Effector memory CD4-positive, alpha-beta T cell (primary cell): ENCODE measurements at places on chromosomes 11 and 22.

- H3K27ac ChIP-seq = no peak overlapping the region
- H3K36me3 ChIP-seq = no peaks in the 10 kb centered on the region
- H3K4me1 ChIP-seq = no peaks in the 10 kb centered on the region
- DNase-seq = no peak
Measured at GRCh38 chr11:1717745-1718144, 20.8 kb downstream of the KRTAP5-6 start.

DNA sequence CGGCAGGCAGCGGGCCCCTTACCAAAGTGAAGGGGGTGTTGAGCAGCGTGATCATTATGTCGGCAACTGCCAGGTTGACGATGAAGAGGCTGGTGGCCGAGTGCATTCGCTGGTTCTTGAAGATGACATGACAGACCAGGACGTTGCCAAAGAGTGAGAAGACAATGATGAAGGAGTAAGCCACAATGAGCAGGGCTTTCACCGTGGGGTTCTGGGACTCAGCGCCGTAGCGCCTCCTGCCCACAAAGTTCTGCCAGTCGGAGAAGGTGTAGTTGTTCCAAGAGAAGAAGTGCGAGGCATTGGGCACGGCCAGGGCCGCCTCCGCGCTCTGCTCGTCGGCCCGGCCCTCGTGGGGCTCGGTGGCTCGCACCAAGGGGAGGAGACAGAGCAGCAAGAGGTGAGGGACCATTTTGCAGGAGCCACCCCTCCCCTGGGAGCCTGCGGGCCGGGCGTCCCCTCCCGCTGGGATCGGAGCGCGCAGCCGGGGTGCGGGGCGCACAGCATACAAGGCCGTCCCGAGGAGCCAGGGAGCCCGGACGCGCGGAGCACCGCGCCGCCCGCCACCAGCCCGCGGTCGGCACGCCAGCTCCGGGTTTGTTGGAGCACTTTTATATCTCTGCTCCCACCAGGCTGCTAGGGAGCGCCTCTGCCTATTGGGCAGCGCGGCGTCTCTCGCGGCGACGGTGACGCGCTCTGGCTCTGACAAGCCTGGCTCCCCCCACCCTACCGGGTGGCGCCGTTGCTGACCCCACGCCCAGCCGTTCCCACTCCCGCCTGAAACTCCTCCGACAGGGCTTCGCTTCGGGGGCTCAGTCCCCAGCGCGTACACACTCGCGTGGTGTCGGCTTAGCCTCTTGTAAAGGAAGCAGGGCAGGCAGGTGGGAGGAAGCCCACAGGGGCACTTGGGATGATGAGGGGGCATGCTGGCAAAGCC is at the start of gene GPR83:
TSS of gene GPR83 (minus strand) at position 581 of the 934 bp plus-strand sequence. CDS start at position 409, 172 bp downstream.
- no peak for DNase-seq
- H3K4me1 ChIP-seq = no peaks in the 10 kb centered on the region
- H3K27me3 ChIP-seq = no peaks in the 10 kb centered on the region
- no peaks in the 10 kb centered on the region for H3K36me3 ChIP-seq
- no peak within 1 kb of the TSS for H3K4me3 ChIP-seq
- no peak within 1 kb of the TSS for H3K27ac ChIP-seq

DNA sequence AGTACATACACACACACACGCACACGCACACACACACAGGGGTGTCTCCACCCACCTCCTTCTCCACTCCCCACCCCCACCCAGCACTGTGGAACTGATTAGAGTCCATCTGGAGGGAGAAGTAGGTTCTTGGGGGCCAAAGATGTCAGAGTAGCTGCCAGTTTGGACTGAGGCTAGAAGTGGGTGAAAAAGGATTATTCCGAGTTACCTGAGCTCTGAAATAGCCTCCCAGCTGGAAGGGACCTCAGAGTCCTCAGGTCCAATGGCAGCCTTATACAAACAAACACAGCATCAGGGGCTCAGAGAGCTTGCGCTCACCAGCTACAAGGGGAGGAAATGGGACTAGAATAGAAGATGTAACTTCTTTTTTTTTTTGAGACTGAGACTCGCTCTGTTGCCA is 20.8 kb downstream of the IL10RA start:
- H3K27me3 ChIP-seq = no peaks in the 10 kb centered on the region
- H3K4me3 ChIP-seq = no peak overlapping the region
- no peak for DNase-seq
- peak overlapping the region; percentile 47 for H3K27ac ChIP-seq
- H3K36me3 ChIP-seq = no peaks in the 10 kb centered on the region

DNA sequence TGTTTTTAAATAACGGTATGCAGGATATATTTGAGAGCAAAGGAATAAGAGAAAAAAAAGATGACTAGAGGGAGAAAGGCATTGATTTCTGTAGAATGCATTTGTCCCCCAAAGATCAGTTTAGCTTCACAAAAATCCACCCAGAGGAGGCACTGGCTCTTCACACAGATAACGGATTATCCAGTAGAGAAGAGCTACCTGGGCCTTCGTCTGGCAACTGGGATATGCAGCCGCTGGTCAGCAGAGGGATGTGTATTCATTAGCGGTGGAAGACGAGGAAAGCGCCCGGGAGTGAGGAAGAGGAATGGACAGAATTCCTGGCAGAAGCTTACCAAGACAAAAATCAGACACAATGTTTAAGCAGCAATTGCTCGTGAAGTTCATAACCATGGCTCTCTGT is 5.6 kb upstream of the WT1 start:
- H3K36me3 ChIP-seq = no peaks in the 10 kb centered on the region
- H3K4me1 ChIP-seq = peaks cover 27% of the 10 kb centered on the region
- no peak overlapping the region for H3K4me3 ChIP-seq
- DNase-seq = no peak

DNA sequence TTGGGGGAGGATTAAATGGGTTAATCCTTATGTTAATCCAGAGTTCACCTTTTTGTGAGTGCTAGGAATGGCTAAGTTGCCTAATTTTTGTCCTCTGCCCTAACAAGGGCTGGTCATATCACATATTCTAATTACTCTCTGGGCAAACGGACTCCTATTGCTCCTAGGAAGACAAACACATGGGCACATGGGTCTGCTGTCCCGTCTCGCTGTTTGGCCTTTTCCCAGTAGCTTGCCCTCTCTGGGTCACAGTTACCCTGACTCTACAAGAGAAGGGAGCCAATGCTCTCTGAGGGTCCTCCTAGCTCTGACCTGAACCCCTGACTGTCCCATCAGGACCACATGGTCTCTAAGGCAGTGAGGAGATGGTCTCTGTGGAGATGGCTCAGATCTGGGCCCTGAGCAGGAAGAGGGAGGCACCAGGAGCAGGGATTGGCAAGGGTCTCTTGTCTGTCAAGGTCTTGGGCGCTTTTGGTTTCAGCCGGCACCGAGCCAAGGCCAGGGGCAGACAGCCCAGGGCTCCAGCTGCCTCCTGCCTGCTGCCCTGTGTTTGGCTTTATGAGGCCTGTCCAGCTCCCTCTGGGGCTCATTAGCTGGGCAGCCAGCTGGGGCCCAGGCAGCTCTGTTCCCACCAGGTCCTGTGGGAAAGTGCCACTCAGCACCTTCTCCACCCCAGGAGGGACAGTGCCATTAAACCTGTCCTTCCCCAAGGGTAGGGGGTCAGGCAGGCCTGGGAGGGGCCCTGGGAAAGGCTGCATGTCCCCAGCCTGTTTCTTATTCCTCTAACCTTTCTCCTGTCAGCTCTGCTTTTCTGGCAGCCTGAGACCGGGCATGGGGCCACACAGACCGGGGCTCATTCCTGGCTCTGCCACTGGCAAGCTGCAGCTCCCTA is 559.9 kb downstream of the MN1 start:
- DNase-seq = no peak
- H3K27ac ChIP-seq = no peak overlapping the region
- H3K36me3 ChIP-seq = no peaks in the 10 kb centered on the region
- no peak overlapping the region for H3K4me3 ChIP-seq
- H3K4me1 ChIP-seq = no peaks in the 10 kb centered on the region

DNA sequence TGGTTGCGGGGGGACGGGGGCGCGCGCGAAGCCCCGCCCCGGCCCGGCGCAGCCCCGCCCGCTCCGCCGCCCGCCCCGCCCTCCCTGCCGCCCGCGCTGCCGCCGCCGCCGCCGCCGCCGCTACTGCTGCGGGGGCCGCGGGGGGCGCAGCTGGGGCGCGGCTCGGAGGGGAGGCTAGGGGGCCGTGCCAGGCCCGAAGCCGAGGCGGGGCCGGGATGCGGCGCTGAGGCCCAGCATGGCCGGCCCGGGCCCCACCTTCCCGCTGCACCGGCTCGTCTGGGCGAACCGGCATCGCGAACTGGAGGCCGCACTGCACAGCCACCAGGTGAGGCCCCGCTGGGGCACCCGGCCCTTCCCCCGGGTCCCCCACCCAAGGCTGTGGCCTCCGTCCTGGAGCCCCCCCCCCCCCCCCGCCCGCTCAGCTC is at the start of gene ANKRD13D:
TSS of gene ANKRD13D (plus strand) at position 78 of the 425 bp plus-strand sequence. CDS start at position 236, 158 bp downstream.
- peak within 1 kb of the TSS; percentile 90 for H3K27ac ChIP-seq
- H3K27me3 ChIP-seq = no peaks in the 10 kb centered on the region
- DNase-seq = no peak
- peaks cover 69% of the 10 kb centered on the region for H3K4me1 ChIP-seq
- H3K4me3 ChIP-seq = peak within 1 kb of the TSS; percentile 84
- peaks cover 46% of the 10 kb centered on the region for H3K36me3 ChIP-seq

- H3K27me3 ChIP-seq = peaks cover 11% of the 10 kb centered on the region
- peak overlapping the region; percentile 54 for H3K4me3 ChIP-seq
Measured at GRCh38 chr11:65899356-65900124, 648 bp downstream of the FOSL1 start.

- DNase-seq = no peak
- H3K36me3 ChIP-seq = no peaks in the 10 kb centered on the region
- H3K27me3 ChIP-seq = no peaks in the 10 kb centered on the region
- H3K27ac ChIP-seq = peak overlapping the region; percentile 86
Measured at GRCh38 chr11:13463779-13464290, 813 bp upstream of the BTBD10 start.

- DNase-seq = peak; percentile 43
- no peak overlapping the region for H3K27ac ChIP-seq
- no peaks in the 10 kb centered on the region for H3K27me3 ChIP-seq
- peaks cover 48% of the 10 kb centered on the region for H3K36me3 ChIP-seq
Measured at GRCh38 chr11:75280227-75280701, 39.7 kb downstream of the TPBGL start.

GRCh38 chr11:111554532-111554931 is 14.0 kb downstream of the LAYN start:
- H3K36me3 ChIP-seq = no peaks in the 10 kb centered on the region
- H3K4me1 ChIP-seq = no peaks in the 10 kb centered on the region
- no peak overlapping the region for H3K27ac ChIP-seq
- DNase-seq = no peak
- H3K27me3 ChIP-seq = no peaks in the 10 kb centered on the region

- H3K27me3 ChIP-seq = no peaks in the 10 kb centered on the region
- H3K4me3 ChIP-seq = no peak overlapping the region
- H3K4me1 ChIP-seq = no peaks in the 10 kb centered on the region
- no peak overlapping the region for H3K27ac ChIP-seq
- no peaks in the 10 kb centered on the region for H3K36me3 ChIP-seq
Measured at GRCh38 chr11:83639995-83640758, 354.0 kb upstream of the CCDC90B start.

DNA sequence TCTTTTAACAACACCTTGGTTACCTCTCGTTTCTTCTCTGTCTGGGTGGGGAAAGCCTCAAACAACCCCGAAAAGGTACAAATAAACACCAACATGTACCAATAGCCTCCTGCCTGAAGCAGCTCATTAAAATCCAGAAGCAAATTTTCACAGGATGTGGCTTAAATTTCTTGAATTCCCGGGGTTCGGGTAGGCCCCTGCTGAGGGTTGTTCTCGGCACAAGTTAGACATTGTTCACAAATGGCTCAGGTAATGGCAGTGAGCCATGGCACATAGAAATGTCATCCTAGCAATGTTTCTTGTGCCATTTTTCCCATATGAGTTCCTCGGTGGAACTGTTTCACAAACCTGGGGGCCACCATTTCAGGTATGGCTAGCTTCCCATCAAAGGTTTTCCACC is 19.7 kb upstream of the GLYATL1 start:
- no peak overlapping the region for H3K27ac ChIP-seq
- H3K36me3 ChIP-seq = no peaks in the 10 kb centered on the region
- no peaks in the 10 kb centered on the region for H3K4me1 ChIP-seq
- H3K27me3 ChIP-seq = no peaks in the 10 kb centered on the region
- no peak overlapping the region for H3K4me3 ChIP-seq

DNA sequence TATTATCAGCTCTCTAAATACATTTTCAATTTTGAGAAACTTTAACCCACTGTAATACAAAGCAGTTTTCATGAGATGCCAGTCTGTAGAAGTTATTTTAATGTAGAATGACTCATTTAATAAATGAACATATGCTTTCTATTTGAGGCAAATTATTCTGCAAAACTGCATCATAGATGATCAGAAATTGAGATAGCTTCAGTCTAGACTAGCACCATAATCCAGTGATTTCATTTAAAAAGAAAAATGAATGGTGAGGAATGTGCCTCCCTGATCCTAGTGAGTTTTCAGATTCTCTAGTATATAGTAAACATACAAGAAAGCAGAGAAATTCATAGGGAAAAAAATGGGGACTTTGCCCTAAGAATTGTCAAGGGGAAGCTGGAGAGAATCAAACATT is 66.1 kb downstream of the OR5AK2 start:
- H3K27ac ChIP-seq = no peak overlapping the region
- no peak for DNase-seq
- H3K36me3 ChIP-seq = no peaks in the 10 kb centered on the region
- H3K27me3 ChIP-seq = no peaks in the 10 kb centered on the region

DNA sequence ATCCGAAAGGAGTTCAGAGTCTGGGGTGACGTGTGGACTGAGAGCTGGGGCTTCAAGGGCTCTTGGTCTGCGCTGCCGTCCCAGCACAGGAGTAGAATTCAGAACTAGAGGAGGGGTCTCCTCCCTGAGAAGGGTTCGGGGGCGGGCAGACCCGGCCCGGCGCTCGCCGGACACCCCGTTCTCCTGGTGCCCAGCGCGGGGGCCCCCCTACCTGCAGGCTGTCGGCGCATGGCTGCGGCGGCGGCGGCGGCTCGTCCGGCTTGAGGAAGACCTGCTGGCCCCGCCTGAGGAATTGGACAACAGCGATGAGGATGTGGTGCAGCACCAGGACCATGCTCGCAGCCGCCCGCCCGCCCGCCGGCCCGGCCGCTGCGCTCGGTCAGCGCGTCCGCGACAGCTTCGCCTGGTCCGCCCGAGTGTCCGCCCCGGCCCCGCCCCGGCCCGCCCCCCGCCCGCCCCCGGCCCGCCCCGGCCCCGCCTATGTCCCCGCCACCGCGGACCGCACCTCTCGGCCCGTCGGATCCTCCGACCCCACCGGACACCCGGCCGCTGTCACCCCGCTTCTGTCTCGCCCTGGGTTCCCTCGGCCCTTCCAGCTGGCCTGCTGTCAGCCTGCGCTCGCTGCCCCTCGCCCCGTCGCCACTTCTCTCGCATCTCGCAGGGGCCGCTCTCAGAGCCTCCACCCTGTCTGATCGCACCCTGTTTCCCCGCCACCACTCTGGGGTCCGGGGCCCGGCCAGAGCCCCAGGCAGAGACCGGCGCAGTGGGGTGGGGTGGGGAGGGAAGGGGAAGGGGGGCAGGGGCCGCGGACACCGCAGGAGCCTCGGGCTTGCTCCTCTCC is 32.0 kb downstream of the PDE2A start:
- H3K27ac ChIP-seq = no peak overlapping the region
- no peak for DNase-seq
- H3K4me3 ChIP-seq = peak overlapping the region; percentile 53
- peaks cover 4% of the 10 kb centered on the region for H3K4me1 ChIP-seq
- H3K36me3 ChIP-seq = no peaks in the 10 kb centered on the region
